Lung (tissue), 17 donors: ENCODE measurements at places on chromosomes 12 and 14. TPM values are rescaled to one million over a fixed set of nuclear protein-coding genes. Genes with fewer than 3 reads are reported as not detected.

GRCh38 chr12:66199831-66200509 is 11.0 kb downstream of the IRAK3 start:
- no peak for DNase-seq
- H3K36me3 ChIP-seq: no peaks in the 10 kb centered on the region
- H3K4me1 ChIP-seq: no peaks in the 10 kb centered on the region

DNA sequence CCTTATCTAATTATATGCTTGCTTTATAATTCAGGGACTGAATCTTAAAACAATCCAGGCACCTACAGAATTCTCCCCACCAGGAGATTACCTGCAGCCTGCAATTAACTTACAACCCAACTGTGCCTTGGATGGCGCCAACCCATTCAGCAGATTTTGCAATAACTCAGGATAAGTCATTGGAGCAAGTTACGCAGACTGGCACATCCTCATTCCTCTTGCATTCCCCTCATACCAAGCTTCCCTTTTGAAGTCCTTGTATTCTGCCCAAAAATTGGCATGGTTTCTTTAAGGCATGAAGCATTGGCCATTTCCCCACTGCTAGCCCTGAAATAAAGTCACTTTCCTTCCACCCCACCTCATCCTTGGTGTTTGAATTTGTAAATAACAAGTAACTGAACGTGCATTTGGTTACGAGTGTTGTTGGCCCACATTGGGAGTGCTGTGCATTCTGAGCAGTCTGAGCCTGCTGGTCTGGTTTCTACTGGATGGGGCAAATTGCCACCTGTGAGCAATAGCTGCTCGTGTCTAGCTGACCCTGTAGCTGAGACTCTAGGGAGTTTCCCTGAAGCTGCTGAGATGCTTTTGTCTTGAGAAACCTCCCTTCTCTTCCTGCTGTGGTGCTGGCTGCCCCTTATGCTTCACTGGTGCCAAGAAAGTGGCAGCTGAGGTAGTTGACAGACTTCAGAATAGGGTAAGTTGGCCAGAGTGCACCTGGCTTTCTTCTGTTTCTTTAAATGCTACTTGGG is 99.2 kb upstream of the SCAF11 start:
- no peak for DNase-seq
- H3K27me3 ChIP-seq: no peaks in the 10 kb centered on the region
- H3K36me3 ChIP-seq: no peaks in the 10 kb centered on the region

Gene TSPAN19
- 13.7 TPM for total RNA-seq

Gene FOXG1
- not detected for total RNA-seq
